Aorta (tissue), 5 donors: ENCODE measurements at places on chromosomes 6 and 20. TPM values are rescaled to one million over a fixed set of nuclear protein-coding genes. Genes with fewer than 3 reads are reported as not detected.
A peak's percentile ranks its signal among the peaks of the same experiment; 100 is the strongest.

GRCh38 chr6:100473182-100473581 is 8.5 kb upstream of the SIM1 start:
- no peak overlapping the region for H3K27ac ChIP-seq
- no peak for DNase-seq
- H3K36me3 ChIP-seq, result no peaks in the 10 kb centered on the region
- no peaks in the 10 kb centered on the region for H3K4me1 ChIP-seq

DNA sequence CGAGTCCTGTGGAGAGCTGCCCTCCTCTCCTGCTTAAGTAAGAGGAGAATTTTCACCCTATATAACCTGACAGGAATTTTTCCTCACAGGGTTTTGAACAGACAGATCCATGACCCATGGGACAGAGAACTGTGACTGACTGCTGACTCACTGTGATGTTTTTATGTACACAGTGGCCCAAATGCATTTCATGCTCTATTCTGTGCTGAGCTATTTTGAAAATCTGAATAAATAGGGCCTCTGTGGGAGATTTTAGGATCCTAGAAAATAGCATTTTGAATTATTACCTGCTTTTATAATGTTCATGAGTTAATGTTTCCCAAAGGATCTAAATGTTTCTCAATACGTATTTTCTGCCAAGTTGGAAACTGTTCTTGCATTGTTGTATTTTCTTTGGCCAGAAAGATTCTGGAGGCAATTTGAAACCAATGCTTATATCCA is 577.4 kb downstream of the HTR1B start:
- H3K27ac ChIP-seq, result peak overlapping the region; percentile 83
- H3K36me3 ChIP-seq, result no peaks in the 10 kb centered on the region
- no peaks in the 10 kb centered on the region for H3K27me3 ChIP-seq
- peaks cover 6% of the 10 kb centered on the region for H3K4me1 ChIP-seq

GRCh38 chr20:32972181-32973076 is 31.8 kb downstream of the SUN5 start:
- H3K36me3 ChIP-seq, result no peaks in the 10 kb centered on the region
- H3K27me3 ChIP-seq, result no peaks in the 10 kb centered on the region
- H3K27ac ChIP-seq, result no peak overlapping the region

DNA sequence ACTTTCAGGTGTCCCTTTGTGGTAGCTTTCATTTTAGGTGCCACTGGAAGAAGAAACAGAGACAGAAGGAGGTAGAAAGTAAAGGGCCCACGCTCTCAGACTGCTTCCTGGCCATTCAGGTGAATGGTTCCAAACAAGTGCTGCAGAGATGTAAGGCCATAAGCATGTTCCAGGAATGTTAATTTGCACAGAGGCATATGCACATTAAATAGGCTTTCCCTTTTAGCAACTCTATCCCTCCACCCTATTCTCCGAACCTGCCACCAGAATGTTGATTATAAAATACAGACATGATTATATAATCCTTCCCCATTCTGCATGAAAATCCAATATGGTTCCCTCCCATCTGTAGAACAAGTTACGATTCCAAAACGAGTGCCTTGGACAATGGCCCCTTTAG is 297.2 kb downstream of the C6orf118 start:
- H3K27ac ChIP-seq, result no peak overlapping the region
- H3K27me3 ChIP-seq, result no peaks in the 10 kb centered on the region
- H3K4me3 ChIP-seq, result no peak overlapping the region

DNA sequence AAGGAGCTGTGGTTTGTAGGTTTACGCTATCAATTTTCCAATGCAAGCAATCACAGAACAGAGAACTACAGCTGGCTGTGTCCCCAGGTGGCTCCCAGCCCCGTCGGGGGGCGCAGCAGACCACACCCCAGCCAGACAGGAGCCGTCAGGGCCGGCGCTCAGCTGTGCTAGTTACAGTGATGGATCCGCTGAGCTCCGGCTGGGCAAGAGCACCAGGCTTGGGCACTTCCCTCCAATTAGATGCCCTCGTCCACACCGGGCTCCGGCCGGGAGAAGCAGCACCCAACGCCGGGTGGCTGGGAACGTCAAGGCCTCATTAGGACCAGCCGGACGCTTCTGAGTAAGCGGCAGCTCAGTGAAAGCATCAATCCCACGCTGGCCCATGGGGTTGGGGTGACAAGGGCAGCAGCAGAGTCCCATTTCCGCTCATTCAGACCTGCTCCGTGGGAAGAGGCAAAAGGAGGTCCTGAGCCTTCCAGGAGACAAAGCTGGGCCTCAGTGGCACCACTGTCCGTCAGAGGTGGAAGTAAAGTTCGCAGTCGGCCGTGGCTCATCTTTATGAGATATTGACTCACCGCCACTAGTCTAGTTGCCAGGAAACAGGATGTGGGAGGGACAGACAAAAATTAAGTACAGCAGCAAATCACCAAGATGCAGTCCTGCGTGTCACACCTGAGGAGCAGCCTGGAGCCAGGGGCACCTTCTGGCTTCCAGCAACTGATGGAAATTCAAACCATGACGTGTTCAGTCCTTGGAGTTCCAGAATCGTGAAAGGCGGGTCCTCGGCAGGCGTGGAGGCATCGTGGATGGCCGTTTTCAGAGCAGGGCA is 164.1 kb downstream of the TAF4 start:
- H3K4me3 ChIP-seq, result no peak overlapping the region
- no peaks in the 10 kb centered on the region for H3K27me3 ChIP-seq
- no peak for DNase-seq
- no peaks in the 10 kb centered on the region for H3K36me3 ChIP-seq
- no peak overlapping the region for H3K27ac ChIP-seq

GRCh38 chr6:2081155-2082138 is 164.0 kb downstream of the GMDS start:
- no peaks in the 10 kb centered on the region for H3K27me3 ChIP-seq
- no peak overlapping the region for H3K27ac ChIP-seq
- H3K4me3 ChIP-seq, result no peak overlapping the region
- no peaks in the 10 kb centered on the region for H3K36me3 ChIP-seq
- H3K4me1 ChIP-seq, result no peaks in the 10 kb centered on the region

DNA sequence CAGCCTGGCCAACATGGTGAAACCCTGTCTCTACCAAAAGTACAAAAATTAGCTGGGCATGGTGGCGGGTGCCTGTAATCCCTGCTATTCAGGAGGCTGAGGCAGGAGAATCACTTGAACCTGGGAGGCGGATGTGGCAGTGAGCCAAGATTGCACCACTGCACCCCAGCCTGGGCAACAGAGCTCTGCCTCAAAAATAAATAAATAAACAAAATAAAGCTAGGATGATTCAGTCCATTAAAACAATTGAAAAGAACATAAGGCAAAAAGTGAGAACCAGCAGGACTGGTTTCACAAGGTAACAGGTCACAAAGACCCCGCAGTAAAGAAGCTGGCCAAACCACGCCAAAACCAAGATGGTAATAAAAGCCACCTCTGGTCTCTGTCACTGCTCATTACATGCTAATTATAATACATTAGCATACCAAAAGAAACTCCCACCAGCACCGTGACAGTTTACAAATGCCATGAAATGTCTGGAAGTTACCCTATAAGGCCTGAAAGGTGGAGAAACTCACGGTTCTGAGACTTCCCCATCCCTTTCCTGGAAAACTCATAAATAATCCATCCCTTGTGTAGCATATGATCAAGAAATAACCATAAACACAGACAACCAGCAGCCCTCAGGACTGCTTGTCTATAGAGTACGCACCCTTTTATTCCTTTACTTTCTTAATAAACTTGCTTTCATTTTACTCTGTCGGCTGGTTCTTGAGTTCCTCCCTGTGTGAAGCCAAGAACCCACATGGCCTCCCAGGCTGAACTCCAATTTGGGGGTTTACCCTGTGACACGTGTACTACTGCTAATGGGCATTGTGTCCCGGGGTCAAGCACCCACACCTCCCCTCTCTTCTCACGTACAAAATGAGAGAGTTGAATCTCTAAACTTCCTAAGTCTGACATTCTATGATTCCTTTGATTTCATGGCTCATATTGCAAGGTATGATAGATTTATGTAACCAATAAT is 10.2 kb downstream of the LAMA4 start:
- H3K27ac ChIP-seq, result no peak overlapping the region
- no peaks in the 10 kb centered on the region for H3K27me3 ChIP-seq
- no peak for DNase-seq
- no peak overlapping the region for H3K4me3 ChIP-seq
- no peaks in the 10 kb centered on the region for H3K36me3 ChIP-seq
- peaks cover 2% of the 10 kb centered on the region for H3K4me1 ChIP-seq

DNA sequence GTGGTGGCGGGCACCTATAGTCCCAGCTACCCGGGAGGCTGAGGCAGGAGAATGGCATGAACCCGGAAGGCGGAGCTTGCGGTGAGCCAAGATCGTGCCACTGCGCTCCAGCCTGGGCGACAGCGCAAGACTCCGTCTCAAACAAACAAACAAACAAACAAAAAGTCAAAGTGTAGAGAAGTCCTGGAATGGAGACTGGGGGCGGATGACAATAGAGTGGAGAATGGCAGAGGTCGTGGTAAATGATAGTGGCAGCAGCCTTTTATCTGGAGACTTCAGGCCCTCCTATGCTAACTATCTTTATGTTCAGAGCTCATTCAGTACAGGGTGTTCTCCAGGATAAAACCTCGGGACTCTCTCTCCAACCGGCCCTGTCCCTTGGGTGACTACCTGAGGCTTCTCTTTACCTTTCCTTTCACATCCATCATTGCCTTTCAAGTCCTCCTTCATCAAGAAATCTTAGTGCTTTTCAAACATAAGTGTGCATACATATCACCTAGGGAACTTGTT is 1.4 kb upstream of the FKBPL start:
- no peaks in the 10 kb centered on the region for H3K27me3 ChIP-seq
- no peak for DNase-seq
- H3K27ac ChIP-seq, result no peak overlapping the region
- no peaks in the 10 kb centered on the region for H3K4me1 ChIP-seq

DNA sequence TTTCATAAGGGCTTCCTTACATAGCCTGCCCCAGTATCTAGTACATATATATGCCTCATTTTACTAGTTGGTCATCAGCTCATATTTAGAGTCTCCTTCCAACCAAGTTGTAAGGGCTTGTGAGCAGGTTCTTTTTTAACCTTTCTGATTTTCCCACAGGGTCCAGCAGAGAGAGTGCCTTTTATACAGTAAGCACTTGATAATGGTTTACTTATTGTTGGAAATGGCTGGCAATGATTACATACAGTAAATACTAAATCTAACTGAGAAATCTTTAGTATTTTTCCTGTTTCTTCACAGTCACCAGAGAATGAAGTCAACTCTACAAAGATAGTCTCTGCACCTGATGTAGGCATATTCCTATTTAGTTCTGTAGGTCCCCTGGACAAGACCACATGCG is 135.1 kb upstream of the B3GAT2 start:
- no peaks in the 10 kb centered on the region for H3K27me3 ChIP-seq
- no peak for DNase-seq
- H3K27ac ChIP-seq, result no peak overlapping the region
- no peak overlapping the region for H3K4me3 ChIP-seq
- no peaks in the 10 kb centered on the region for H3K36me3 ChIP-seq

DNA sequence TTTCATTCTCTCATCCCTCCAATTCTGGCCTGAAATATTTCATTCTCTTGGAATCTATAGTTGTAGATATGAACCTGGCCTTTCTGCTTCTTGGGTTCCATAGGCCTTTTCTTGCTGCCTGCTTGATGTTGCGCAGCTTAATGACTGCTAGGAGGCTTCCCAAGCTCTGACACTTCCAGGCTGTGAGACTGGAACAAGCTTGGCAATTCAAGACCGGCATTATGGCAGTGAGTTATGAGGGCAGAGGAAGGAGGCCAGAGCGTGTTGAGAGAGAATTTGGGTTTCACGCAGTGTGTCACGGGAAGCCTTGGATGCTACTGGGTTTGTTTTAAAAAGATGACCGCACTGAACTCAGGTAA is 948 bp upstream of the DNAJC5 start:
- H3K27ac ChIP-seq, result no peak overlapping the region
- DNase-seq, result no peak
- peaks cover 7% of the 10 kb centered on the region for H3K36me3 ChIP-seq

GRCh38 chr20:45061244-45061643 is 39.7 kb downstream of the KCNS1 start:
- no peaks in the 10 kb centered on the region for H3K36me3 ChIP-seq
- H3K4me1 ChIP-seq, result peaks cover 2% of the 10 kb centered on the region
- H3K27me3 ChIP-seq, result no peaks in the 10 kb centered on the region
- no peak overlapping the region for H3K27ac ChIP-seq

DNA sequence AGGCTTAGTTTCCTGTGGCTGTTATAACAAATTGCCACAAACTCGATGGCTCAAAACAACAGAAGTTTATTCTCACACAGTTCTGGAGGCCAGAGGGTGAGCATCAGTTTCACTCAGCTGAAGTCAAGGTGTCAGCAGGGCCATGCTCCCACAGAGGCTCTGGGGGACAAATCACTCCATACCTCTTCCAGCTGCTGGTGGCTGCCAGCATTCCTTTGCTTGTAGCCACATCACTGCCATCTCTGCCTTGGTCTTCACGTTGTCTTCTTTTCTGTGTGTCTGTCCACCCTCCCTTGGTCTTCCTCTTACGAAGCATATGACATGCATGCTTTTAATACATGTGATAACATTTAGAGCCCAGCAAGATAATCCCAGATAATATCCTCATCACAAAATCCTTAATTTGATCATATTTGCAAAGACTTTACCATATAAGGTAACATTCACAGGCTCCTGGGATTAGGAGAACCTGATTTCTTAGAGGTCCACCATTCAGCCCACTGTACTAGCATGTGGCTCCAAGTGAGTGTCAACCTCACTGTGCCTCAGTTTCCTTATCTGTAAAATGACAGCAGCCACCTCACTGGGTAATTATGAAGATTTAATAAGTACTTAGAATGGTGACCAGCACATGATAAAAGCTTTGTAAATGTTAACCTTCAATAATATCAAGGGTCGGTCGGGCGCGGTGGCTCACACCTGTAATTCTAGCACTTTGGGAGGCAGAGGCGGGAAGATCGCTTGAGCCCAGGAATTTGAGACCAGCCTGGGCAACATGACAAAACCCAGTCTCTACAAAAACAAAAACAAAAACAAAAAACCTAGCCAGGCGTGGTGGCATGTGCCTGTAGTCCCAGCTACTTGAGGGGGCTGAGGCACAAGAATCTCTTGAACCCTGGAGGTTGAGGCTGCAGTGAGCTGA is 14.7 kb upstream of the PTGIS start:
- H3K4me1 ChIP-seq, result peaks cover 4% of the 10 kb centered on the region
- peak overlapping the region; percentile 77 for H3K27ac ChIP-seq
- no peak overlapping the region for H3K4me3 ChIP-seq
- H3K36me3 ChIP-seq, result no peaks in the 10 kb centered on the region

GRCh38 chr6:140039364-140039763 is 664.9 kb upstream of the CITED2 start:
- H3K36me3 ChIP-seq, result no peaks in the 10 kb centered on the region
- no peaks in the 10 kb centered on the region for H3K27me3 ChIP-seq
- no peaks in the 10 kb centered on the region for H3K4me1 ChIP-seq
- no peak overlapping the region for H3K27ac ChIP-seq
- no peak for DNase-seq

DNA sequence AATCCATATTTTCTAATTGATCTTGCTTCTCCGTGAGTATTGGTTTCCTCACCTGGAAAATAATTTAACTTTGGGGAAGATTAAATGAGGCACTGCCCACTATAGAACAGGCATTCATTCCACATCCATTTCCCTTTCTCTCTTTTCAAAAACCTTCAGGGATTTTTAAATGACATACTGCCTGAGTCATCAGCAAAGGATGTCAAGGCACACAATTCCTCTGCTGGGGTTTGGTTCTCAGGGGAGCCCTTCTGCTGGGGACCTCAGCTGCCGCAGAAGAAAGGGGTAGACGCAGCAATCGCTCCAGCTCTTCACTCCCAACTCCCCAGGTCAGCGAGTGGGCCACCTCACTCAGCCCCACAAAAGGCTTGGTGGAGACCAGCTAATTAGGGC is 90.7 kb upstream of the BACH2 start:
- no peak overlapping the region for H3K4me3 ChIP-seq
- no peaks in the 10 kb centered on the region for H3K27me3 ChIP-seq
- no peak overlapping the region for H3K27ac ChIP-seq
- no peaks in the 10 kb centered on the region for H3K36me3 ChIP-seq
- DNase-seq, result no peak

Gene PSMA7
- 136 TPM for total RNA-seq

Gene IP6K3
- 1.0 TPM for total RNA-seq

Gene TRIM15
- not detected for total RNA-seq

Gene CST7
- 4.6 TPM for total RNA-seq
